IMR-90 (cell line): ENCODE measurements at places on chromosomes 12 and 14. TPM values are rescaled to one million over a fixed set of nuclear protein-coding genes. Genes with fewer than 3 reads are reported as not detected.

Gene RNF31
- 26.1 and 37.5 TPM in 2 replicates for total RNA-seq

Gene NEUROD4
- total RNA-seq = not detected in 2 replicates

Gene RDH12
- not detected in 2 replicates for total RNA-seq

Gene TC2N
- total RNA-seq = under 0.01 and 0.18 TPM in 2 replicates

Gene VWF
- total RNA-seq = under 0.01 TPM in 2 replicates

Gene SPRING1
- total RNA-seq = 14.0 and 16.4 TPM in 2 replicates

Gene RD3L
- not detected in 2 replicates for total RNA-seq

Gene DDN
- total RNA-seq = under 0.01 and 0.18 TPM in 2 replicates

Gene DCN
- total RNA-seq = 223 and 241 TPM in 2 replicates
